Adrenal gland (tissue), 19 donors: ENCODE measurements at places on chromosomes 5 and 9.
A peak's percentile ranks its signal among the peaks of the same experiment; 100 is the strongest.

GRCh38 chr5:74647096-74647495 is 6.6 kb upstream of the ENC1 start:
- no peak overlapping the region for H3K4me3 ChIP-seq
- H3K4me1 ChIP-seq: peaks cover 10% of the 10 kb centered on the region
- no peak overlapping the region for H3K27ac ChIP-seq
- no peak for DNase-seq
- H3K36me3 ChIP-seq: no peaks in the 10 kb centered on the region

GRCh38 chr5:43729846-43730478 is 127.0 kb downstream of the NNT start:
- DNase-seq: no peak
- H3K27ac ChIP-seq: no peak overlapping the region
- H3K27me3 ChIP-seq: no peaks in the 10 kb centered on the region
- no peaks in the 10 kb centered on the region for H3K4me1 ChIP-seq
- H3K4me3 ChIP-seq: no peak overlapping the region

DNA sequence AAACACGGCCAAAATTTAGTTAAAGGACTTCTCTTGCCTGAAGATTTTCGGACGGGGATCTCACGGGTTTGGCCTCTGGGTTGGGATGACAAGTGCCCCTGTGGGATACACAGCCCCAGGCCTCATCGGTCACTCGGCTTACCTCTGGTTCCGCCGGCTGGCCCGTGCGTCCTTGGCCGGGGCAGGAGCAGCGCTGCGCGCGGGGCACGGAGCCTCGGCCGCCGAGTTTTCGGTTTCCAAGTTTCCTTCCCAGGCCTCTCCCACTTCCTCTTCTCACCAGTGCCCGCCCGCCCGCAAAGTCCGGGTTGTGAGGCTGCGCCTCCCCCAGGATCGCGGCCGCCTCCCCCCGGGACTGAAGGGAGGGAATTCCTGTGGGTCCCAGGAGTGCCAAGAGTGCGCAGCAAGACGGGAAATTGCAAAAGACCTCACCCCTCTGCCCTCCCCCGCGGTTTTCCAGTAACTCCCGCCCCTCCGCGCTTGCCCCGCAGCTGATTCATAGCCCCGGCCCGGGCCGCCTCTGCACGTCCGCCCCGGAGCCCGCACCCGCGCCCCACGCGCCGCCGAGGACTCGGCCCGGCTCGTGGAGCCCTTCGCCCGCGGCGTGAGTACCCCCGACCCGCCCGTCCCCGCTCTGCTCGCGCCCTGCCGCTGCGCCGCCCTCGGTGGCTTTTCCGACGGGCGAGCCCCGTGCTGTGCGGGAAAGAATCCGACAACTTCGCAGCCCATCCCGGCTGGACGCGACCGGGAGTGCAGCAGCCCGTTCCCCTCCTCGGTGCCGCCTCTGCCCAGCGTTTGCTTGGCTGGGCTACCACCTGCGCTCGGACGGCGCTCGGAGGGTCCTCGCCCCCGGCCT is at the start of gene OSMR:
Gene OSMR, plus strand, starts transcription at position 487 of the 853 bp plus-strand sequence. CDS start 23,033 bp downstream, outside the sequence.
- H3K4me3 ChIP-seq: peak within 1 kb of the TSS; percentile 45
- DNase-seq: peak; percentile 92
- peak within 1 kb of the TSS; percentile 85 for H3K27ac ChIP-seq

DNA sequence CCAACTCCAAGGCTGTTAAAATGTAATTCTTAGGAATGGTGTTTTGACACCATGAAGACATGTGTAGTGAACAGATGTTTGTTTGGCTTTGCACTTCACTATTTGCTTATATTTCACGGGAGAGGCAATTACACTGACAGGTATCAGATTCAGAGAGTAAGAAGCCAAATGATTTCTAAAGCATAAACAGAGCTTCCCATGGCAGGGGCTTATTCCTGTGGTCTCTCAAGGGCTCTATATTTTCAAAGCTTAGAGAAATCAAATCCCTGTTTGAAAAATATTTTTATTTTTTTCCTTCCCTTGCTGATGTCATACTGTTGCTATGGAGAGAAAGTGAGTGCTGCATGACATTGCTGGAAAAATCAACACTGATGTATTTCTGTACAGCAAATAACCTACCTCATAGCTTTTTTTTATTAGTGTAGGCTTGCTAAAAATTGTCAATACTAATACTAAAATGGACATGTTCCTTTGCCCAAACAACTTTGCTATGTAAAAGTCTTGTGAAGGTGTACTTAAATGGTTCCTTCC is 161.4 kb downstream of the GIN1 start:
- no peaks in the 10 kb centered on the region for H3K36me3 ChIP-seq
- H3K27ac ChIP-seq: peak overlapping the region; percentile 74
- peaks cover 26% of the 10 kb centered on the region for H3K4me1 ChIP-seq
- no peak for DNase-seq

DNA sequence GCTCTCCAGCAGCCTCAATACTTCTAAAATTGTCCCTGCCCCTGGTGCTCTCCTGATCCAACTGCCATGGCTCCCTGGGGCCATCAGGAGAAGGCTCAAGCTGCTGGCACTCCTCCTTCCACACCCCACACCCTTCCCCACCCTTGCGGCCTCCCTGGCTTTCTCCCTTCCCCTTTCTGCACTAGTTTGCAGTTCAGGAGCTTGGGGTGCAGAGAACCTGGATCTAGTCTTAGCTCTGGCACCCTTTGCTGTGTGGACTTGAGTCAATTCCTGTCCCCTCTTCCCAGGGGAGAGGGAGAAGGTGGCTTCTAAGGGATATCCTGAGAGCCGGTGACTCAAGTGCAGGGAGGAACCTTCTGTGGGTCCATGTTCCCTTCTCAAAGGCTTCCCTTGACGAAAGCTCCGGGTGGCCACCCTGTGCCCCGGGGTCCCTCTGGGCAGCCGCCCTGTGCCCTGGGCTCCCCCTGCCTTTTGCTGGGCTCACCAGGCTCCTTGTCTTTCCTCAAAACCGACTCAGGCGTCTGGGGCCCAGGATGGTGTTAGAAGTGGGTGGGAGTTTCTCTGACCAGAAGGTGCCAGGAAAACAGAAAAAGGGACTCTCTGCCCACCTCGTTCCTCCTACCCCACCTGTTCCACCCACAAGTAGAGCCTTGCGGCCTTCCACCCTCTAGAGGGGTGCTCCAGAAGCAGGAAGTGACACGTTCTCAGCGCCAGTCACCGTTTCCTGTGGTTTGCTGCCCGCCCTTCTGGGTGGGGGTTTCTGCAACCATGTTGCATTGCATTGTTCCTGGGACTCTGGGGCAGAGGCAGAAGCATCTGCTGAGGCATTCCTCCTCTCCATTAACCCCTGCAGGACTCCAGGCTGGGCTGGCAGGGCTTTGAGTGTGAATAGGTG is 15.0 kb downstream of the GLIPR2 start:
- no peaks in the 10 kb centered on the region for H3K36me3 ChIP-seq
- H3K4me1 ChIP-seq: peaks cover 41% of the 10 kb centered on the region
- DNase-seq: peak; percentile 60
- H3K27me3 ChIP-seq: no peaks in the 10 kb centered on the region
